ENCODE measurements at places on chromosomes 7 and 10.

GRCh38 chr10:17586821-17587234, 30.3 kb downstream of the HACD1 start:
- no peak for DNase-seq

GRCh38 chr7:116984511-116984910, 31.2 kb downstream of the ST7 start:
- no peak for DNase-seq

DNA sequence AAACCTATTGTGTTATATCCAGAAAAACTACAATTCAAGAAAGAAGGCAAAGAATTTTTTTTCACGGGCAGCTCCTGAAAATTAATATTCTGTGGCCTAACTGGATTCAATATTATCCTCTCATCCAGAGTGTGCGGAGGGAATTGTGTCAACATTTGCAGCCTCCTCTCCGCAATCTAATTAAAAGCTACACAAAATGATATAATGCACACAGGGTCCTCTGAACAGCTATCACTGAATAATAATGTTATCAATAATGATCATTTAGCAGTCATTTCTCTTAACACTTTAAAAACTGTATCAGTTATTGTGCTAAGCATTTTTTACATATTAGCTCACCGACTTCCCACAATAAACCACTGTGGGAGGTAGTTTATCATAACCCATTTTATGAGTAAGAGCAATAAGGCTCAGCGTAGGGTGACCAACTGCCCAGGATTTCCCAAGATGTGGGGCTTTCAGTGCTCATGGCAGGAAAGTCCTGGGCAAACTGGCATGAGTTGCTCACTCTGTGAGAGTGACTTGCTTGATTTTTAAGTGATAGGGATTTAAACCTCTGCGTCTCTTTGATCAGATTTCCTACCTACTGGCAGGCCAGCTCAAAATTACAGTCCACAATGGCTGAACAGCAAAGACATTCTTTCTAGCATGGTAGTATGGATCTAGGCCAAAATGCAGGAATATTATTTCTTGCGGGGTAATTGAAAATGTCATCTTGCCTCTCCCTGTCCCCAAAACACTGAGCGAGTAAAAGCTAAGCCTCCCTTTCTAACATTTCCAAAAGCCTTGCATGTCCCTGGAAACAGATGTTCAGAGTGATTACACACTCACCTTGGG, 65.7 kb downstream of the AOAH start:
- no peak for DNase-seq

DNA sequence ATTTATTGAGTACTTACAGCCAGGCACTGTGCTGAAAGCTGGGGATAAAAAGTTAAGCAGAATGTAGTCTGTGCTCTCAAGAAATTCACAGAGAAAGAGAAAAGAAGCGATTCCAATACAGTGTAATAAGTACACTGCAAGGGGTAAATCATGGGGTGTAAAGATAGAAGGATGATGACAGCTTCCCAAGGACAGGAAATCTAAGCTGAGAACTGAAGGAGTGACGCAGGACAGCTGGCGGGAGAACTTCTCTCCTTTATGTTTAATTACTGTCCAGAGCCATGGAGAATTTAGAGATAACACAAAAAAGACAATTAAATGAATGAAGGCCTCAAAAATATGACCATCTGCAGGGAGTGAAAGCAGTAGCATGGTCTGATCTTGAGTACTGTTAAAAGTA, 34.8 kb downstream of the C7orf33 start:
- DNase-seq, result no peak

- no peak for DNase-seq
These were observed 31.0 kb upstream of the ARHGAP12 start for GRCh38 chr10:31959461-31960173.

DNA sequence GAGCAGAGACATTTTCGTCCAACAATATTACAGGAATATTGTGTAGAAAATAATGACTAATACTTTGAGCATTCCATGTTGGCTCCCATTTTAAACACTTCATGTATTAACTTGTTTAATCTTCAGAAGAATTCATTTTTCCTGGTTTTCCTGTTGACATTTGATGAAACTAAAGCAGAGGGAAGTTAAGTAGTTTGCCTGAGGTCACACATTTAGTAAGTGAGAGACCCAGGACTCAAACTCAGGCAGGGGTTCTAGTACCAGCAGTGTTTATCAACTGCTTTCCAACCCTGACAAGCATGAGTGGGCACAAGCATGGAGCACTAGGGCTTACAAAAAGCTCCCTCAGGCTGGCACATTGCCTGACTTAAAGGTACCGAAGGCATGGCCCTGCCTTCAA, 719.1 kb downstream of the AUTS2 start:
- DNase-seq, result no peak

DNA sequence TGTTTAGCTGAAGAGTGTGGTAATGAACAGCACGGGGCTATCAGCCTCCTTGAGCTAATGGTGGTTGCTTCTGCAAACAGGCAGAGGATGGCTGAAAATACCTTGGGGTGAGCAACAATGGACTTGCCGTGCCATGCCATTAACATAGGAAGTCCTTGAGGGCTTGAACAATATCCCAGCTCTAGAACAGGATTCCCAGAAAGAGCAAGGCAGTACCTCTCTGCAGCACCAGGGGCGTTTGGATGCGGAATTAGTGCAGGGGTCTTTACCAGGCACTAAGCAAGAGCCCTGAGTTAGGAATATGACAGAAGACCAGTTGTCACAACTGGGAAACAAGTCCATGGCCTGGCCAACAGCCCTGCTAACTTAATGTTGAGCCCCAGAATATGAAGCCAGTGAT, 143.2 kb upstream of the COBL start:
- DNase-seq, result no peak

DNA sequence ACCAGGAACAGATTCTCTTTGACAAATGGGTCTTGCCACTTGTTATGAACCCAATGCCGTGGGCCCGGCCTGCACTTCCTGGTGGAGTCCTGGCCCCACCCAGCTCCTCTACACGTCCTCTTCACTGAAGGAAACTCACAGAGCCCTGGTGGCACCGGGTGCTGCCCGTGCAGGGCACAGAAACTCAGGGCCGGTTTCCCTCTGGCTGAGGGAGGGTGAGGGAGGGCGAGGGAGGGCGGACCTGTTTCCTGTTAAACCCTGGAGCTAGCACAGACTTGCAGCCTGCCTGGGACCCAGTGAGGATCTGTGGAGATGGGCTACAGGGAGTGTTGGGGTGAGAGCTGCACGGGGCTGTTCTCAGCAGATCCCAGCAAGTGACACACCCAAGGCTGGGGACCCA, 596.3 kb downstream of the PTPRN2 start:
- no peak for DNase-seq

DNA sequence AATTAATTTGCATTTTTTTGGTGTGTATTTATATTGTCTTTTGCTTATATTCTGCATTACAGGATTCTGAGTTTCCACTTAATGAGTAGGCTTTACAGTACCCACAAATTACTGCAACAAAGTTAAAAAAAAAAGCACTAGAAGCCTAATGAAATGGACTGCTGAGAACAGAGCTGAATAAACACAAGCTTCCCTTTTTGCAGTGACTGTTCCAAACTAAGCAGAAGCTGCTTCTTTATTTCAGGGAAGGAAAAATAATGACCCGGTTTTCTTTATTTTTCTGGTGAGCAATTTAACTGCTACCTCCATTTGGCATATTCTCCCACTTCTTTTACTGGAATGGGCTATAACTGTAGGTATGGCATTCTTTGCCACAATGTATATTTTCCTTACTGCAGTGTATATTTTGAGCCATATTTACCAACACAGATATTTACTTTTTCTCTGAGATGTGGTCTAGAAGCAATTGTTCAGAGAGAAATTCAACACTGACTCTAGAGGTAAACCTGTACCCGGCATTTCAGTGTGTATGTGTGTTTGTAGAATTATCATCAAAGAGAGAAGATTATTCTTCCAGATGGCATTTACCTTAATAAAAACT, 56.9 kb downstream of the HDAC9 start:
- no peak for DNase-seq

- no peak for DNase-seq
These were observed at the start of gene SLC18A3 for GRCh38 chr10:49610114-49610457. SLC18A3 (plus strand) TSS chr10:49610310; CDS start chr10:49610741, 431 bp downstream.

DNA sequence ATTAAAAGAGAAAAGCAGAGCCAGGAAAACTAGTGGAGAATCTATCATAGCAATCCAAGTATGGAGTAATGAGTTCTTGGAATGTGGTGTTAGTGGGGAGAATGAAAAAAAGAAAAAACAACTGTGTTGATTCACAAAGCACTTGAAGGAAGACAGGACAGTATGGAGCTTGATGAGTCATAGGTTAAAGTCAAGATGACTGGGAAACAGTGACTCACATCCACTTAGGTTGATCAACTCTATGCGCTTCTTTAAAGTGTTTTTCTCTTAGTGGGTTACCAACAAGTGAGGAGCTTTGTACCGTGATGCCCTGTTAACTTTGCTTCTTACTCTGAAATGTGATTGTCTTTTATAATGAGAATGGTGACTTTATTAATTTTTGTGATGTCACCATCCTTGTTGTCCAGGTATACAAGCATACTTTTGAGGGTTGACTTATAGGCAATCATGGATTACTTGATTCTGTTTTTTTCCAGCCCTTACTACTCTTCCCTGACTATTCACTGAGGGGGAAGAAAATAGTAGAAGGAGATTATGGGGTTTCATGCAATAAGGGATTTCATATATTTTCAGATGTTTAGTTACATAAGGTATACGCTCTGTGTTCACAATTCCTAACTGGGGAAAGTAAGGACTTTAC, 32.1 kb upstream of the MDFIC start:
- DNase-seq, result no peak

DNA sequence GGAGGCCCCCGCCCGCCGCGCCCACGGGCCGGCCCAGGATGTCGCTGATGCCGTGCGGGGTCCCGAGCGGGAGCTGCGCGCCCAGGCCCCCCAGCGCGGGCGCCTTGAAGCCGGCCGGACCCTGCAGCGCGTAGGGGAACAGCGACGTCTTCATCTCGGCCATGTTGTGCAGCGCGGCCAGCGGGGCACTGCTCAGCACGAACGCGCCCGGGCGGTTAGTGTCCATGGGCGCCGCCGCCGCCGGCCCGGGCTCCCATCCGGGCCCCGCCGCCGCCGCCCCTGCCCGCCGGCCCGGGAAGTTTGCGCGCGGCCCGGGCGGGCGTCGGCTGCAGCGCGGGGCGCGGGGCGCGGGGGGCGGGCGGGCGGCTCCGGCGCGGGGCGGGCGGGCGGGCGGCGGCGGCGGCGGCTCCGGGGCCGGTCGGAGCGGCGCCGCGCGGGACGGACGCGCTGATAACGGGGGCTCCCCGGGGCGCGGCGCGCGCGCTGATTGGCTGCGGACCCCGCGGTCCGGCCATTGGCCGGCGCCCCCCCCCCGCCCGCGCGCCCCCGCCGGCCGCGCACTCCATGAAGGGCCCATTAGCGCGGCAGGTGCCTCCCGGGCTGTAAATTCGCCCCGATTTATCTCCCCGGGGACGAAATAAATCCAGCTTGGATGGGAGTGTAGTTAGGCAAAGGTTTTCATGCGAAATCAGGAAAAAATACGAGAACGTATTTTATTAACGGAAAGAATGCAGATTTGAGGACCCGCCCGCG, at the start of gene NKX6-2:
Gene NKX6-2 (minus strand): TSS at position 425 of the 753 bp plus-strand sequence. CDS start 199 bp downstream, at position 226.
- no peak for DNase-seq
